ENCODE measurements at places on chromosomes 5 and 9. TPM values are rescaled to one million over a fixed set of nuclear protein-coding genes. Genes with fewer than 3 reads are reported as not detected.

The PCDHGB1 gene
- total RNA-seq = 0.37 TPM

The CLIC3 gene
- not detected for total RNA-seq

The GABRB2 gene
- total RNA-seq = 0.29 TPM

The PAM gene
- 19.0 TPM for total RNA-seq

The RGS14 gene
- total RNA-seq = 58.3 TPM

The LCN9 gene
- not detected for total RNA-seq

- H3K27me3 ChIP-seq = no peaks in the 10 kb centered on the region
- H3K4me1 ChIP-seq = peaks cover 29% of the 10 kb centered on the region
- DNase-seq = no peak
These were observed 252.9 kb upstream of the SLC24A2 start for GRCh38 chr9:20041697-20042081.

DNA sequence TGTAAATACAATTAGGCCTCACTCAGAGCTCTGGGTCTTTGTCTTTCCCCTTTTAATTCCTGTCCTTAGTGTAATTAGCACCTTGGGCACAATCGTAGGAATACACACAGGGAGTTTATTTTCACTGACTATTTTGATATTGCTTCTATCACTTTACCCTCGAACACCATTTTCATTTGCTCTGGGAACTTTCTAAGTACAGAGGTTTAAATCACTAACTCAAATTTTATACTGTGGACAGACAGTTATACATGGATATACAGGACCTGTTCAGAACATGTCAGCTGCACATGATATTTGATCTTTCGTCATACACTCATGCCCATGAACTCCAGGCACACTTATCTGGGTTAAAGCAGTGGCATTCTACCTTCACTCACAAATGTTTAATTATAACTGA lies 217.8 kb upstream of the TMEM161B start:
- H3K4me1 ChIP-seq = no peaks in the 10 kb centered on the region
- DNase-seq = no peak
- no peak overlapping the region for H3K27ac ChIP-seq
- no peaks in the 10 kb centered on the region for H3K36me3 ChIP-seq

DNA sequence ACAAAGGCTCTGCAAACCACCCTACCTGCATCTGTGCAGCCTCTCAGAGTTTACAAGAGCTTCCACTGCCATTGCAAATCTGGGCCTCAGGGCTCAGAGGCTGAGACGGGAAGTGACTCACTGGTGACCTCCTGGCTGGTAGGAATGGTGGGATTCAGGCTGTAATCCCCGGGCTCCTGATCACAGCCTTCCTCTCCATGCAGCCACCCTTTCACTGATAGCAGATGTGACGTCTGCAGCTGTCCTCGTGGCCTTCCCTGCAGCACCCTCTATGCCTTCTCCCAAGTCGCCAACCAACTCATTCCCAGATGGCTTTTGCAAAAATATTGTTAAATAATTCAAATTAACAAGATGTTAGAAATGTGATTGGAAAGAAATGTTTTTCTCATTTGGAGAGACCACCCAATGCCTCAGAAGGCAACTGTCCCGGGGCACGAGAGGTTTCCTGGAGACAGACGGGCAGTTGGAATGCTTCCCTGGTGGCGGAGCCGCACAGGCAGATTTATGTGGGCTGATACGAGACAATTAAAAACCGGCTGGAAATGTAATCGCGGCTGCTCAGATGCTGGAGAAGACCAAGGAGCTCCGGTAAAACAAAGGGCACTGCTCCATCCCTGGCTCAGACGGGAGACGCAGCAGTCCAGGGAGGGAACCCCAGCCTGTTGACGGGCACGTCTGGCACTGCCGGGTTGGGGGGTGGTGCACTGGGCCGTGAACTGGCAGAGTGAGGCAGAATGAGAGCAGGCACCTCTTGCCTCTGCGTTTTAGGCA lies 34.4 kb upstream of the SLC25A51 start:
- peaks cover 7% of the 10 kb centered on the region for H3K27me3 ChIP-seq
- H3K27ac ChIP-seq = no peak overlapping the region
- no peak for DNase-seq
- no peak overlapping the region for H3K4me3 ChIP-seq
- no peaks in the 10 kb centered on the region for H3K36me3 ChIP-seq
- no peaks in the 10 kb centered on the region for H3K4me1 ChIP-seq

DNA sequence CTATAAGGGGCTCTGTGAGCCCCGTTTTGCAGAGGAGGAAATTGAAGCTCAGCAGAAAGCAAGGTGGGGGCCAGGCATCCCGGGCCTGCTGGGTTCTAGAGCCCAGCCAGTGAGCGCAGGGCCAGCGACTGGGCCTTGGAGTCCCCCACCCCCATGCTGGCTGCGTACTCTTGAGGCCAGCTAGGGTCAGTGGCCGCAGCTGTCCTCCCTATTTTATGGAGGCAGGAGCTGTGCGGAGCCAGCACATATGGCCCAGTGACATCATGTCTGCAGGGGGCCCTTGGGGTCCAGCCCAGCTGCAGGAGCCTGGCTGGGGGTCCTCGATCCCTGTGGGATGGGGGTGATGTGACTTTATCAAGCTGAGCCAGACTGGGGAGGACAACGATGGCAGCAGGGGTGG lies 71.3 kb downstream of the HMCN2 start:
- H3K36me3 ChIP-seq = no peaks in the 10 kb centered on the region
- H3K4me3 ChIP-seq = no peak overlapping the region
- no peak overlapping the region for H3K27ac ChIP-seq
- peaks cover 16% of the 10 kb centered on the region for H3K27me3 ChIP-seq

GRCh38 chr5:94778732-94779131 lies 160.3 kb downstream of the SLF1 start:
- H3K36me3 ChIP-seq = no peaks in the 10 kb centered on the region
- H3K27ac ChIP-seq = no peak overlapping the region
- H3K27me3 ChIP-seq = peaks cover 6% of the 10 kb centered on the region
- H3K4me1 ChIP-seq = no peaks in the 10 kb centered on the region

GRCh38 chr9:112532427-112532826 lies 45.8 kb downstream of the KIAA1958 start:
- no peak overlapping the region for H3K4me3 ChIP-seq
- no peak for DNase-seq
- no peak overlapping the region for H3K27ac ChIP-seq
- no peaks in the 10 kb centered on the region for H3K36me3 ChIP-seq

DNA sequence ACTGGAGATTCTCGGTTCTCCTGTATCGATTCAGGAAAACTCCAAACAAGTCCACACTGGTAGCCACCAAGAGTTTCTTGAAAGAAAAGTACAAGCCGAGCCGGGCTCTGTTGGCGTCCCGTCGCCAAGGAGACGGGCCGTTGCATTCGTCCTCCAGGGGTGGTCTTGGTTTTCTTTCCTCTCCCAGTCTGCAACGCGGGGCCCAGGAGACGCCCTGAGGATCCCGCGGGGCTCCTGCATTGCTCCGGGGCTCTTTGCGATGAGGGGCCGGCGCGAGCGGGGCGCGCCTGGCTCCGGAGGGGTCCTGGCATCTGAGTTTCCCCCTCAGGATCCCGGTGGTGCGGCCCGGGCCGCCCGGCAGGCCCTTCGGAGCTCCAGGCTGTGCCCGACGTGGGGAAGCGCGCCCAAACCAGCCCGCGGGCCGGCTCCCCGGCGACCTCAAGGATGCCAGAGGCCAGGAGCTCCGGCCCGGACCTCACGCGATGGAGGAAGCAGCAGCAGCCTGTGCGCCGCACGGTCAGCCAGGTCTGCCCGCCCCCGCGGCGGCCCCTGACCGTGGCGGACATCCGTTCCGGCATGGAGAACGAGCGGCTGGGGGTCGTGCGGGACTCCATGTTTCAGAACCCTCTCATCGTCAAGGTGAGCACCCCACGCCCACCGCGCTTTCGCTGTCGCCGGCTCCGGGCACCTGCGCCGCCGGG lies at the start of gene CFAP77:
CFAP77 (plus strand) TSS at position 384 of the 701 bp plus-strand sequence; CDS start at position 445, 61 bp downstream.
- peak within 1 kb of the TSS; percentile 53 for H3K27ac ChIP-seq
- peak within 1 kb of the TSS; percentile 78 for H3K4me3 ChIP-seq
- peaks cover 3% of the 10 kb centered on the region for H3K36me3 ChIP-seq
- H3K27me3 ChIP-seq = peaks cover 21% of the 10 kb centered on the region
- DNase-seq = peak; percentile 48

DNA sequence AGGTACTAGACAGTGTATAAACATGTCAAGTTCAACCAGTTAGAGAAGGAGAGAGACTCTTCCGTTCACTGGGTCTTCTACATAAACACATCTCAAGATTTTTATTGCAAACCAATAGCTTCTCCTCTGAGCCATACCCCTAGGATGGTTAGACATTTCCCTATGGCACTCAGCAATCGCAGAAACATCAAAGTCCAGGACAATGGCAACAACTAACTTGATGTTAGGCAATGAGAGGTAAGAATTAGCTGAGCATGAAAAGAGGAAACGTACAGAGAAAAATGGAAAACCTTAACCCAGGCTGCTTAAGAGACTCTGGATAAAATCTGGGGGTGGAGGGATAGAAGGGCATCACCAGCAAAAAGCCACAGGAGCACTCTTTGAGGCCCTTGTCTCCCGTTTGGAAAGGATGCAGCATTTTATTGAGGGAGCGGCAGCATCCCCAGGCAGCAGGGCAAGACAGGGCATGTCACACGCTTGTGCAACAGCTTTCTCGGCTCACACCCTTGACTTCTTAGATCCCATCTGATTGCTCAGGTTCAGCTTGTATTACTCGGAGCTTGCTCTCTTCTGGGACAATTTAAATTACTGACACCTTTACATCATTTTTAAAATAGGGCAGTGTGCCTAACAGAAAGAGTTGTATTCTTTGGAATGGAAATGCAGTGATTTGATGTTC lies 8.6 kb upstream of the PSAT1 start:
- H3K36me3 ChIP-seq = no peaks in the 10 kb centered on the region
- no peaks in the 10 kb centered on the region for H3K4me1 ChIP-seq
- H3K27ac ChIP-seq = no peak overlapping the region
- no peak for DNase-seq
- peaks cover 2% of the 10 kb centered on the region for H3K27me3 ChIP-seq

All from activated B cell treated with CpG ODN at 0.5 μM for 24 hours (primary cell).